ENCODE measurements at places on chromosomes 12 and 14. TPM values are rescaled to one million over a fixed set of nuclear protein-coding genes. Genes with fewer than 3 reads are reported as not detected.

DNA sequence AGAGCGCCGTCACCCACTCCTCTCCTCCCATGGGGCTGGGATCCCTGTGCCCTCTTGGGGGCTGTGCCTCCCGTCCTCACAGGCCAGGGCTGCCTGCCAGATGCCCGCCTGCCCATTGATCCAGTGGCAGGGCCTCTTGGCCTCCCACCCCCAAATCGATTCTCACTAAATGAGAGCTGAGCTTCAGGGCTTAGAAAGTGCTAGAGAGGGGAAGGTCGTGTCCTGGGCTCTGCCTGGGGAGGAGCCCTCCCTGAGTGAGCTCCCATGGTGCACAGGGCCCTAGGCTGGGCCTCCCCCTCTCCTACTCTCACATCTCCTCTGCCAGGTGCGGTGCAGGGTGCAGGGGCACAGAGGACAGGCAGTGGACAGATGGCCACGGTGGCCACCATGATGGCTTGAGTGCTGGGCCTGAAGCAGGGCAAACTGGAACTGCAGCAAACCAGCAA lies 9.2 kb downstream of the BEGAIN start:
- DNase-seq, result no peak

- no peak for DNase-seq
Observed at GRCh38 chr12:41739066-41739465, 405.6 kb downstream of the GXYLT1 start.

- DNase-seq, result no peak
Observed at GRCh38 chr14:90645842-90646443, 170.3 kb downstream of the TTC7B start.

DNA sequence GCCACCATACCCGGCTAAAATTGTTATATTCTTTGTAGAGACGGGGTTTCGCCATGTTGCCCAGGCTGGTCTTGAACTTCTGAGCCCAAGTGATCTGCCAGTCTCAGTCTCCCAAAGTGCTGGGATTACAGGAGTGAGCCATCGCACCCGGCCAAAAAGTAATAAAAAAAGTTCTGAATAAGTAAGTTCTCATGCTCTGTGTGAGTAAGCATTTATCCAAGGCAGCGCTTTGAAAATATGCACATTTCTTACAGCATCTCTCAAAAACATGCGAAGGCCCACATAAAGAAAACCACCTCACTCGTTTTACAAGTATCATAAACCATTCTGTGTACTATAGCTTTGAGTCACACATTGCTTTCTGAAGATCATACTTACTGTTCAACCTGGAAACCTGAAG lies 8.6 kb downstream of the GIT2 start:
- DNase-seq, result no peak

DNA sequence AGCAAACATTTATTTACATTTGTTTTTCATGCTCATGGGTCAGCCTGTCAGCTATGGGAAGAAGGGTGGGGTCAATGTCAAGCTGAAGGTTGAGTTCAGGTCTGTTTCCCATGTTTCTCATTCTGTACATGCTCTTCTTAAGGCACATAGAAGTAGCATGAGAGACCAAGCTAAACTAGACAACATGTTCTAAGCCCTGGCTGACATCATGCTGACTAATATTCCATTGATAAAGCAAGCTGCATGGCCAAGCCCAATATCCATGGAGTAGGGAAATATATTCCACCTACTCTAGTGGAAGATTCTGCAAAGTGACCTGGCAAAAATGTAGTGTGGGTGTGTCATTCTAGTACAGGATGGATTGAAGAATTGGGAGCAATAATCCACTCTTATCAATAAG lies 44.1 kb downstream of the PLXNC1 start:
- DNase-seq, result no peak

- no peak for DNase-seq
Observed at GRCh38 chr14:92653162-92653651, 95.2 kb downstream of the LGMN start.

GRCh38 chr14:99728981-99729451 lies 44.9 kb downstream of the CYP46A1 start:
- no peak for DNase-seq

GRCh38 chr12:56222531-56222895 lies 791 bp upstream of the RNF41 start:
- no peak for DNase-seq

DNA sequence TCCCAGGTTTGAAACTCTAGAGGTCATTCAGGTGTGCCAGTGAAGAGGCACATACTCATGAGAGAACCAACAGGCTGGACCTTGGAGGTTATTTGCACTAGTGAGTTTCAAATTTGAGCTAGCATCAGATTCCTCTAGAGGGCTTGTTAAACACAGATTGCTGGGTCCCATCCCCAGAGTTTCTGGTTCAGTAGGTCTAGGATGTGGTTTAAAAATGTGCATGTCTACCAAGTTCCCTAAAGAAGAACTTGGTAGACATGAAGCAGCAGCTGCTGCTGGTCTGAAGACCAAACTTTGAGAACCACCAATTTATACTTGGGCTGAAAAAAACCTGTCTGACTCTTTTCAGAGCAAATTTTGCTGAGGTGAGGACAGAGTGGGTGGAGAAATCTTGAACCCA lies 61.7 kb downstream of the SUSD6 start:
- DNase-seq, result no peak

CRACR2A gene
- 72.5 TPM for total RNA-seq

DNA sequence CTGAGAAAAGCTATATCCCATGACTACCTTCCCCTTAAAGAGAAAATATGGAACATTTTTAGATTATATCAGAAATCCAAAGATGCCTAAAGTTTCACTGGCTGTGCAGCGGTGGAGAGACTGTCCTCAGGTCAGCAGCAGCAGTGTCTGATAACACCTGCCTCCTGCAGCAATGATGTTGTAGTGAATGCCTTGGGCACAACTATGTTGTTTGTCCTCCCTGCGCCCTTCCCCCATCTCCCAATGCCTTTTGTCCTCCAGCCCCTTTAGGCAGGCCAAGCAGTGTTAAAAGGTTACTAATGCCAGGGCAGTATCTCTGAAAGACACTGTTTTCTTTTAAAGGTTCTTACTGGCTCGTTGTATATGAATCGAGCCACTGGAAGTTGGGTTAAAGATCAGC lies 13.2 kb downstream of the RTRAF start:
- DNase-seq, result no peak

GRCh38 chr14:64203366-64204006 lies 90.7 kb downstream of the ESR2 start:
- no peak for DNase-seq

FAM222A gene
- 4.4 TPM for total RNA-seq

GRCh38 chr12:96029826-96030225 lies 5.6 kb downstream of the LTA4H start:
- DNase-seq, result no peak

GRCh38 chr14:79076428-79076827 lies 906.3 kb downstream of the NRXN3 start:
- DNase-seq, result no peak

- peak; percentile 19 for DNase-seq
Observed at GRCh38 chr12:30795410-30796312, 40.9 kb upstream of the CAPRIN2 start.

DNA sequence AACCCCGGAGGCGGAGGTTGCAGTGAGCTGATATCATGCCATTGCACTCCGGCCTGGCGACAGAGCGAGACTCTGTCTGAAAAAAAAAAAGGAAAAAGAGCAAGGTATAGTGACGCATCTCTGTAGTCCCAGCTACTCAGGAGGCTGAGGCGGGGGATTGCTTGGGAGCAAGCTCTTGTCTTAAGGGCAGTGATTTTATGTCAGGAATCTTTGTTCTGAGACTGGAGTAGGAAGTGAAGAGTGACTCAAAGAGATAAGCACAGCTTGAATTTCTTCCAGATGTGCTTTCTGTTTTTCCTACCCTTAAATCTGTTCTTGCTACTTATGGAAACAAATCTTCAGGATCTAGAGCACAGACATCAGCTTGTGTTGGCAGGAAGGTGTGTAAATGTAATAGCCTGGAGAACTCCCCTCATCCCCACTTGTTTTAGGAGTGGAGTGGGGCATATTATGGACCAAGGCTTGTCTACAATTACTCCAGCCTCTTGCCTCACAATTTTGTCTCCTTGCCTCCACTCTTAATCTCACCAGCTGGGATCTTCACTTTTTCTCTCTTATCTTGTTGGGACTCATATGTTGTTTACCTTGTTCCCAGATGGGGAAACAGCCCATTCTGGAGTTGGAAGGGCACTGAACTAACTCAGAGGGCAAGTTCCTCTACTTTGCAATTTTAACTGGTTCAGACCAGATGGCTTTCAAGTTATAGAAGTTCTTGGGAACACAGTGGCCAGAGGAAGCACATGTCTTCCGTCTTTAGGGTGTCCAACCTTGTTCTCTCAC lies 7.5 kb downstream of the TMED2 start:
- no peak for DNase-seq

DNA sequence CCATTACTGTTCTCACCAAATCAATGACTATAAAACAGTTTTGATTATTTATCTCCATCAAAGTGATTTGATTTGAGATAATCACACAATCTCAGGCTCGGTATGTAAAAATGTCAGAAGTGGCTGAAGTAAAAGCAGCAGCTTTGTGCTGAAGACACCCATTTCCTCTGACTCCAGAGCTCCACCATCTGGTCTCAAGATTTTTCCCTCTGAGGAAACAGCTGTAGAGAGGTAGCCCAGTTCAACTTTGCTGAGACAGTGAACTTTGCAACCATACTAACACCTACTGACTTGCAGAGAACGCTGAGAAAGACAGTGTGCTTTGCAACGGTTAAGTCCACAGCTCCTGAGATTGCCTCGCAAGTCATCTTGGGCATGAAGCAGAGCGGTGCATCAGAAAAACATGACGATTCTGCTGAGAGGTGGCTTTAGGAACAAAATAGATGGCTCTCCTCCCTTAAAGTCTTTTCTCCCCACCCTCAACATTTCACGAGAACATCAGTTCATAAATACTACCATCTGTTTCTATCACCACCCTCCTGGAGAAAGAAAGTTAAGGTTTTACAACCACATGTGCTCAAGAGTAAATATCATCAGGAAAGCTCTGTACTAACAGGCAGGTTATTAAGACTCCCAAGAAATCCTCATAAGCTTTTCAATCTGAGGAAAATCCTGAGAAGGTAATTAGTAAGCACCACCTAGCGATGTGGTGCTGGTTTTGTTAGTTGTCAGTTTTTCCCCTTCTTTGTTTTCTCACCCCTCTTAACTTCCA lies 34.8 kb downstream of the HIGD1C start:
- no peak for DNase-seq

All from mucosa of descending colon (tissue), 3 donors.